ENCODE measurements at places on chromosomes 5 and 9.

- no peak for DNase-seq
Measured at GRCh38 chr5:136957428-136957827, 541.7 kb downstream of the SPOCK1 start.

DNA sequence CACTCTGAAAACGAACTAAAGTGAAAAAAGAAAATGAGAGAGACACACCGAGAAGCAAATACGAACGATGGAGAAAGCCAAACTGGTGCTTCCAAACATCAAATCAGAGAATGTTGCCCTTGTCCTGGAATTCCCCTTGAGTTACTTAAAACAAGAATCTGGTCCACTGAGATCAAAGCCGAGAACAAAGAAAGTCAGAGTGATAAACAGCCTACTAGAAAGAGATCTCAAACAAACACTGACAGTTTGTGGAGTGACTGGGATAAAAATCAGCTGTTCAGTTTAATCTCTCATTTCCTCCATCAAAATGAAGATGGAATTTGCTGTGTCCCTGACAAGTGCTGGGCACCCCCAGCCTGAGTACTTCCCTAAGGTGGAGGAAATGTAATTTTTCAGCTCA, 582.6 kb downstream of the NR2F1-AS1 start:
- no peak for DNase-seq

- DNase-seq: no peak
Measured at GRCh38 chr9:18947892-18948339, 85.1 kb downstream of the SAXO1 start.

GRCh38 chr5:93676704-93677103, 64.7 kb downstream of the POU5F2 start:
- no peak for DNase-seq

- DNase-seq: no peak
Measured at GRCh38 chr5:71587766-71588532, 809 bp downstream of the MCCC2 start.

GRCh38 chr5:158023266-158023665, 164.3 kb upstream of the CLINT1 start:
- no peak for DNase-seq

DNA sequence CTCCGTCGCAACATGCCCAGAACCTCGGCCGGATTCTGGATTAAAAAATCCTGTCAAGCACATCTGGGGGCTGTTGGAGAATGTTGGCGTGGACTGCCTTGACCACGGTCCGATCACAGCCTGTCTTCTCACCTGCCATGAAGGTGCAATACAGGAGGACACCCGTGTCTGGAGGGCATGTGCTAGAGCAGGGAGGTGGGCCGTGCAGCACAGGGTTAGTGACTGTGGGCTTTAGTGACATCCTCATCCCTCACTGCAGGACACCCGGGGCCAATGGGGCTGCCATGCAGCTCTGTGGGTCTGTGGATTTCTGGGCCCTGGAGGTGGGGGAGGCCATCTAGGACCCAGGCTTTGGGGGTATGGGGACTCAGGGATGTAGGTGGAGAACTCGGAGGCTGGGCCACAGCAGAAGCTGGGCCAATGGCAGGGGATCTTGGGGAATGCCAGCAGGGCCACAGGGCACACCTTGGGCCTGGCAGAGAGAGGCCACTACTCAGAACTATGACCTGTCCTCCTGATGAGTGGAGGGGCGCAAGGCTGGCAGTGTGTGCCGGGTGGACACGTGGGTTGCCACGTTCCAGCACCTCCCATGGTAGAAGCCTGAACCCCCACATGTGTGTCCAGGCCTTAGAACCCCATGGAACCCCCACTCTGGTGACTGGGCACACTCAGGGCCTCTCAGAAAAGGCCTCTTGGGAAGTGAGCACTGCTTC, 23.3 kb downstream of the ZDHHC11B start:
- DNase-seq: no peak

GRCh38 chr9:80964914-80965313, 724.4 kb downstream of the TLE1 start:
- DNase-seq: no peak

DNA sequence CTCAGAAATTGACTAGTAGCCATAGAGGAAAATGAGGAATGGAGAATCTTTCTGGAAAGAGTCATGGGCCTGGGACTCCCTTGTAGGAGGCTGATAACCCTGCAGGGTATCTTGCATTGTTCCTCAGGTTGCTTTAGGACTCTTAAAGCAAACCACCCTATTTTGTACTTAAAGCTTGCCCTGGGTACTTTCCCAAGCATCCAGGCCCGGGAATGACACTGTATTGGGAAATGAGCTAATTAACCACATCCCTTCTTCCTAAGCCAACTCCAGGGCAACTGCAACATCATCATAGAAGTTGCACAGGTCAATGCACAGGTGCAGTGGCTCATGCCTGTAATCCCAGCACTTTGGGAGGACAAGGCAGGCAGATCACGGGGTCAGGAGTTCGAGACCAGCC, 55.9 kb downstream of the UGCG start:
- no peak for DNase-seq

DNA sequence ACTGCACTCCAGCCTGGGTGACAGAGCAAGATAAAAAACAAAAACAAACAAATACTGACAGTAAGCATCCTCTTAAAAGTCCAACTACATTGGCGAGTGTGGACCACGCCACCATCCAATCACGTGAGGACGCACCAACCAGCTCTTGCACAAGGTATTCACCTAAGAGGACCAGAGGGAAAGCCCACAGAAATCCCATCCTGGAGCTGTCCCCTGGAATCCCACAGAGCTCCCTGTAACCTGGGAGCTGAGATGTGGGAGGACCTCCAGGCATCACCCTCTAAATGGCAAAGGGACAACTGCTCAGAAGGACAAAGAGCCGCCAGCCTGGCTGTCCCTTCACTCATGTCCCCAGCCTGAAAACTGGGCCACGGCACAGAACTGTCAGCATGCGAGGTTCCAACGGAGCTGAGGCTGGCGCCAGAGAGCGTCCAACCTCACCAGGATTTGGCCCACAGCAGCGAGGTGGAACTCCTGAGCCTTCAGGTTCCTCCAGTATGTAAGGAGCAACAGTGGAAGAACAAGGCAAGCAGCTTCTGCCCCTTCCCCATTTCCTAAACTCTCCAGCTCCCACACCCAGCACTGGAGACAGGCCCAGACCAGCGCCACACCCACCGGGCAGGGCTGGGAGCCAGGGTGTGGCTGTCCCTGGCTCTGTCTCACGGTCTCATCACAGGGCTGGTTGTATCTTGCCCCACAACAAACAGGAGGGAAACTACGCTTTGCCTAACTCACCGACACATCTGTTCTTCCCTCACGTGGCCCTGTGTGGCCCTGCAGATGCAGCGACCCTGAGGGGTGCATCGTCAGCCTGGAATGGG, 15.2 kb downstream of the IPPK start:
- no peak for DNase-seq

- no peak for DNase-seq
Measured at GRCh38 chr9:126859111-126859510, 1.3 kb upstream of the ZBTB34 start.

DNA sequence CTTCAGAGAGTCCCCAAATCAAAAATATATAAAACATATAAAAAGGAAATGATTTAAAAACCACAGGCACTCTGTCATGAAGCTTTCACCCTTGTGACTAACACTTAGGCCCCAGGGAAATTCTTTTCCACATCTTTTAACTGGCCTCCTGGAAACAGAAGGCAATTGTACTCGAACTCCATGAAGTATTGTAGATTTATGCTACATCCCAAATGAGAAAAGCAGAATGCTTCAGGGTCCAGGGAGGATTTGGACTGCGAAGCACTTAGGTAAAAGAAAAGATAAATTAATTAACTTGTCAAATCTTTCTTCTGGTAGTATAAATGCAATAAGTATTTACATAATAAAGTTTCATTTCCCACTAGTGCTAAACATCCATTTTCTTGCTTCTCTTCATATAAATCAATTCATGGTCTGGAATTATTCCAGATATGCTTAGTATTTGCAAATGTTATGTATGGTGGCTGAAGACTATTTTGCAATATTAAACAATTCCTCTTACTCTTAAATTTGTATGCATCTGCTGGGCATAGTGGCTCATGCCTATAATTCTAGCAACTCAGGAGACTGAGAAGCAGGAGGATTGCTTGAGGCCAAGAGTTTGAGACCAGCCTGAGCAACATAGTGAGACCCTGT, 64.9 kb upstream of the ELL2 start:
- no peak for DNase-seq

DNA sequence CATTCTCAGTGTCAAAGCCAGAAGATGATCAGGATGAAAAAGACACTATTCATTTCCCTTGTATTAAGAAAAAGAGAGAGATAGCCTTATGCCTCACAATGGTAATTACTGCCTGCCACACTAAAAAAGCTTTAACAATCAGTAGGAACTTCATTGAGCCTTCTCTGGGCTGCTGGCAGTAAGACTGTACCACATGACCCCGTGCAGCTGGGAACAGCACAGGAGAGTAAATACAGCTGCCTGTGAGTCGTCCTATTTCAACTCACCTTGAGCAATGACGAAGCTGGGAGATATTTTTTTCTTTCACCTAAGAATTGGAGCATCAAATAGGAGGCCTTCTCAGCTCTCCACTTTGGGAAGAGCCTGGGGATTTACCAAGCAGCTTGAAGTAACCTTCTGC, 316.3 kb downstream of the GABRB2 start:
- DNase-seq: no peak

DNA sequence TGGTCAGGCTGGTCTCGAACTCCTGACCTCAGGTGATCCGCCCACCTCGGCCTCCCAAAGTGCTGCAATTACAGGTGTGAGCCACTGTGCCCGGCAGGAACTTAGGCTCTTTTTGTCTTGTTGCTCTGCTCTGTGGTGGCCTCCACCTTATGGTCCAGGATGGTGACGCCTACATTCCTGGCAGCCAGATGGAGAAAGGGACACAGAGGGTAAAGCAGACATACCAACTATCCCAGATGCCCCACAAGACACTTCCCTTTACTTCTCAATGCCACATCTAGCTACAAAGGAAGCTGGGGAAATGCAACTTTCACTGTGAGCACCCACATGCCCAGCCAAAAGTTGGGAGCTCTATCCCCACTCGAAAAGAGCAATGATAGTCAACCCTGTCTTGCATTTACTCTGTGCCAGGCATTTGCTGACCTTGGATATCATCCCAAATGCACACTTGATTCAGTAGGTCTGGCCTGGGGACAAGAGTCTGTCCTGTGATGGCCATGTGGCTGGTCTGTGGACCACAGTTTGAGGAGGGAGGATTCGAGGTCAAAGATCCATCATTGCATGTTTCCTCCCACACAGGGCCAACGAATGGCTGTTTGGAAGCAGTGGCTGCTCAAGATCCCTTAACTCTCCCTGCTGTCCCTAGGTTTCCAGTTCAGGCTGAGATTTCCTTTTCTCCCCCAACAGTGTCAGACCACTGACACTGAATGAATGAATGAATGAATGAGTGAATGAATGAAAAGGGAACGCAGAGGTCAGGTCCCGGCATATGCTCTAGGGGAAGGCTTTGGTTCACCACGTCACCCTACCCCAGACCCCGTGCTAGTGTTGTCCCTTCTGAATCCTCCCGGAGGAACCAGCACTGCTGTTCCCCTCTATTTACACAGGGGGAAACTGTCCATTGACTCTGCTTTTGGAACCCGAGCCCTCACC, 1.4 kb upstream of the ERGIC1 start:
- DNase-seq: no peak

DNA sequence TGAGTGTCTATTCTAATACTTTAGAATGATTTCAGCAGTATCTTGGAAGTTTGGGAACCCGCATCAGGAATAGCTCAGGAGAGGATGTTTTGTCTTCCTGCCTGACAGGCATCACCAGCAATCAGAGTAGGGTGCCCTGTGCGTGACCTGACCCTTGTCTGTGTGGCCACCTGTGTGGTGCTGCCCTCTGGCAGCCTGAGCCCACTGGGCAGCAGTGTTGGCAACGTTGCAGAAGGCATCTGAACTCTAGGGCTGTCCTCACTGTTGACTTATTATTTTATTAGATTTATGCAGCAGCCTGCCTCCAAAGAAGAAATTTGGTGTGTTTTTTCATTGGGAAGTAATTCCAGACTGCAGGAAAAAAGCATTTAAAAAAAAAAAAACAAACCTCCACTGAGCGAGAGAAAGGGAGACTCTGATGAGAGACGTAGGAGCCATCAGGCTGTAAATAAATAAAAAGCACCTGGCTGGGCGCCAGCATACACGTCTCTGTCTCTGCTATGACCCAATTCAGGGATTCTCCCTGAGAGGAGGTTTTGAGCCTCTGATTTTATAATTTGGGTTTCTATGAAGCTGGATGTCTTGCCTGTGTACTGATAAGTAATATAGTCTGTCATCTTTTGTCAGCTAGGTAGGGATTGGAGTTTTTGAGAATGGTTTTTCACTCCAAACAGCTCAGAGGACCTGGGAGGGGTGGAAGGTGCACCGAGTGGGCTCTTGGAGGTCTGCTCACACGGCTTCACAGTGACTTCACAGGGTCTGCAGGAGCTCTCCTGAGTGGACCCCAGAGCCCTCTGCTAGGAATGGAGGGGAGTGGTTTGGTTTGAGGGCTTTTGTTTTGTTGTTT, 49.0 kb downstream of the FAM78A start:
- DNase-seq: no peak

DNA sequence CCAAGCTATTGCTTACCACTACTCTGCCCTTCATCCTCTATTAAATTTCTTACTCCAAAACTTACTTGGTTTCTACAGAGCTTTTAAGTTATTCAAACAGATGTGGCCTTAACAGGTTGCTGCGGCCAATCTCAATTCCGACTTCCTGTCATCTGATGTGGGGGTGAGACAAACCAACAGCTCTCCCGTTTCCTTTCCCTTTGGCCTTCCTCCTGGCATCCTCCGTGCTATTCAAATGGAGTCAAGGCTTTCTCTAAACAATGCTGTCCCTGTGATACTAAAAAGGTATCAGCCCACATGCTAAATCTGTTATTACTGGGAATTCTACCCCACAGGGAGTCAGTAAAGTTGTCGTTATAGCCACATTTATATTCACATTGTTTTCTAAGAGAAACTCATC, 11.8 kb downstream of the RBM18 start:
- DNase-seq: no peak

- no peak for DNase-seq
Measured at GRCh38 chr5:114367029-114367428, 5.2 kb downstream of the KCNN2 start.

DNA sequence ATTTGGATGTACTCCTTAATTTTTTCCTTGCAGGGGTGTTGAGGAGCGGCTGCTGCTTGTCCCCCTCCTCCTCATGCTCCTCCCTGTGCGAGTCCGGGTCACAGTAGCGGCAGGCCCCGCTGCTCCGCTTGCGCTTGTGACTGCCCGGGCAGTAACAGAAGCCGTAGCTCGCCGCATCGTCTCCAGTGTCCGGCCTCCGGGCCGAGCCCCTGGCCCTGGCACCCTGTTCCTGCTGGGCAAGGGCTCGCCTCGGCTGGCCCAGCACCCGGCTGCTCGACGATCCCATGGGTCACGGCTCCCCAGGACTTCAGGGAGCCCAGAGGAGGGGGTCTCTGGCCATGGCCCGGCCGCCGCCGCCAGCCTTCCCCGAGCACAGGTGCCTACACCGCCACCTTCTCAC, at the start of gene GMCL2:
GMCL2 (minus strand) TSS at position 358 of the 400 bp plus-strand sequence; CDS start at position 286, 72 bp downstream.
- no peak for DNase-seq

Data from nucleus accumbens (tissue), 56 donors.